Fibroblast of gingiva (primary cell): ENCODE measurements at places on chromosomes 2 and 18.

DNA sequence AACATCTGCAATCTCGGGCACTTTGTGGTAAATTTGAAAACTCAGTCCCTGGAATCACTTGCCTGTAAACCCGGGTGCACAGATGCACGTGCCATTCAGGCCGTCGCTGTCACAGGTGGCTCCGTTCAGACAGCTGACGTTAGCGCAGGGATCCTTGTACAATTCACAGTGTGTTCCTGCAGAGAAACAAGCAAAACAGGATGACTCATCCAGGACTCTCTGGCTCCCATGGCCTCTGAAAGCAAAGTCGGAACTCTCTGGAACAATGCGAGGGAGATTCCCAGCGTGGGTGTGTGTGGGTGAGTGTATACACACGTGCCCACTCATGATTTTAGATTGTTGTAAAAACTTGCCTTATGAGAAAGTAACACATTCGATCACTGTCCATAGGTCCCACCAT is 136.1 kb upstream of the PID1 start:
- DNase-seq: peak; percentile 85

GRCh38 chr2:129929321-129930290 is 49.9 kb upstream of the RAB6C start:
- DNase-seq: peak; percentile 77

DNA sequence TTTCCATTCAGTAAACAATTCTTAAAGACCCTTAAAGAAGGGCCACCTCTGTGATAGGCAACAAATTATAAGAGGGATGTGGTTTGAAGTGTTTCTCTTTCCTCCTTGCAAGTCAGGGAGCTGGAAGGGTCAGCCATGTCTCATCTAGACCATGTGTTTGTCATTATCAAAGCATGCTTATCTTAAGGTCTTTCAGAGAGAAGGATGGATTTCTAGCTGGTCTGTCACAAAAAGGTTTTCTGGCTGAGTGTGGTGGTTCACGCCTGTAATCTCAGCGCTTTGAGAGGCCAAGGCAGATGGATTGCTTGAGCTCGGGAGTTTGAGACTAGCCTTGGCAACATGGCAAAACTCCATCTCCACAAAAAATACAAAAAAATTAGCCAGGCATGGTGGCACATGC is 59.2 kb upstream of the PEX13 start:
- peak; percentile 14 for DNase-seq

DNA sequence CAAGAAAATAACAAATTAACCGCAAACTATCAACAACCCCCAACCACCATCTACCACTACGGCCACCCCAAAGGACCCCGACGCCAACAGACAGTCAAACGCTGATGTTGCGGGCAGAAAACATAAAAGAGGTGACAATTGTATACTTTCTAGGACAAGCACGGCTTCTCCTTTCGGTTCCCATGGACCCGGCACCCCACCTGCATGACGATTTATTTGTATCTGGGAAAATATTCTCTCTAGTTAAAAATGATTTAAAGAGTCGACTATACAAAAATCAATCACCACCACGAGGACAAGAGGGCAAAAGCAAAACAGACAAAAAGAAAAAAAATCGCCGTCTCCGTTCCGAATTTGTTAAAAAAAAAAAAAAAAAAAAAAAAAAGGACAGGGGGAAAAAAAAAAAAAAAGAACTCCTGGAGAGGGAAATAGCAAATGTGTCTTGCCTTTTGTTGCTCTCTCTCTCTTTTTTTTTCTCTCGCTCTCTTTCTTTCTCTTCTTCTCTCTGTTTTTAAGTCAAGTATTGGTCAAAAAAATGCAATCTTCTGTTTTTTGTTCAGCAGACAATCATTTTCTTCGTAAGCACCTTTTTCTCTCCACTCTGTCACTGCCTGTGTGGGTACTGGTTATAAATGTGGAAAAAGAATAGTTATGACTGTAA is 3.6 kb downstream of the SIX3 start:
- no peak for DNase-seq

DNA sequence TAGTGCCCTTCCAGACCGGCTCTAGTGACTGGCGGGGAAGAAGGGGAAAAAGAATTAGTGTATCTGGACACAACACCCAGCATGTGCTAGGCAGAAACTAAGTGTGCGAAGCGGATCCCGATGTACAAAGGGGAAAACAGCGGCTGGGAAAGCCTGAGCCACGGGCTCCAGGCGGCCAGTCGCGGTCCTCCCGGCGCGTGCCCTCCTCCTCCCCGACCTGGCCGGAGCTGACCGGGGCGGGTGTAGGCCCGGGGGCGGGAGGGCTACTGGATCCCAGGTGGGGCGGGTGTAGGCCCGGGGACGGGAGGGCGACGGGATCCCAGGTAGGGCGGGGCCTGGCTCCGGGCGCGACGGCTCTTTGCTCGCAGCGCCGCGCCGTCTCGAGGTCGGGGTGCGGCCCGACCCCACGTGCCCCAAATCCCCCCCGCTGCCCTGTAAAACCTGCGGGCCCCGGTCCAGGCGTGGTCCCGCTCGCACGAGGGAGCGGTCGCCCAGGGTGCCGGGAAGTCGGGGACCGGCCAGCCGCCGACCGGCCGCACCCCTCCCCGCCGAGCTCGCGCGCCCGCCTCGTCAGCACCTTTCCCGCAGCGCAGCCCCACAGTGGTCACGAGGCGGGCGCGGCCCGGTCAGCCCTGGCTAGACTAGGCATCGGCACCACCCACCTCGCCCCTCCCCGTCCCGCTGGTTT is 48.8 kb downstream of the C2orf42 start:
- no peak for DNase-seq

DNA sequence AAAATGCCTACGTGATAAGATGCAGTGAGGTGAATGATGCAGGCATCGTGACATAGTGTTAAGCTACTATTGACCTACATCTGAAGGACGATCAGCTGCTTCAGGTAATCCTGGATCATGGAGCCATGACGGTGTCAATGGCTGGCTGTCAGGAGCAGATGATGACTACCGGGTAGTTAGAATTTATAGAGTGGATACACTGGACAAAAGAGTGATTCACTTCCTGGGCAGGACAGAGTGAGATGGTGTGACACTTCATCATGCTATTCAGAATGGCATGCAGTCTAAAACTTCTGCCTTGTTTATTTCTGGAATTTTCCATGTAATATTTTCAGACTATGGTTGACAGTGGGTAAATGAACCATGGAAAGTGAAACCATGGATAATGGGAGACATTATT is 29.5 kb downstream of the METTL8 start:
- peak; percentile 46 for DNase-seq

GRCh38 chr2:216664593-216665034 is 30.7 kb downstream of the IGFBP5 start:
- no peak for DNase-seq

DNA sequence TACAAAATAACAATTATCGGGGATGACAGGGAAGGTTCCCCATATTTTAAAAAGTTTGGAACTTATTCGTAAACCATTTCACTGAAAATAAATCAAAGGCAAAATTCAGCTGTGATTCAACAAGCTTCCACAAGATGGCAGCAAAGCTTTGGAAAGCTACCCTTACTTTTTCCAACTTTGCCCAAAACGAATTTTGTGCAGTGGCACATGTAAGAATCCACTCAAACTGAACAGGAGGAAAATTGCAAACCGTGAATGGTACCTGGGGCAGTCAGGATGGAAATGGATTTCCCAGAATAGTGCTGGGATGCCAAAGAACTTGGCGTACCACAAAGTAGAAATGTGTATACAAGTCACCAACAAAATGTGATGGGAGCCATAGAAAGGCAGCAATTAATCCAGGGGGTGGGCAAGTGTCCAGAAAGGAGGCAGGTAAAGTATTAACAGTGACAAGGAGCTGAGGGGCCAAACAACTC is 10.7 kb downstream of the RPL31 start:
- DNase-seq: peak; percentile 39

DNA sequence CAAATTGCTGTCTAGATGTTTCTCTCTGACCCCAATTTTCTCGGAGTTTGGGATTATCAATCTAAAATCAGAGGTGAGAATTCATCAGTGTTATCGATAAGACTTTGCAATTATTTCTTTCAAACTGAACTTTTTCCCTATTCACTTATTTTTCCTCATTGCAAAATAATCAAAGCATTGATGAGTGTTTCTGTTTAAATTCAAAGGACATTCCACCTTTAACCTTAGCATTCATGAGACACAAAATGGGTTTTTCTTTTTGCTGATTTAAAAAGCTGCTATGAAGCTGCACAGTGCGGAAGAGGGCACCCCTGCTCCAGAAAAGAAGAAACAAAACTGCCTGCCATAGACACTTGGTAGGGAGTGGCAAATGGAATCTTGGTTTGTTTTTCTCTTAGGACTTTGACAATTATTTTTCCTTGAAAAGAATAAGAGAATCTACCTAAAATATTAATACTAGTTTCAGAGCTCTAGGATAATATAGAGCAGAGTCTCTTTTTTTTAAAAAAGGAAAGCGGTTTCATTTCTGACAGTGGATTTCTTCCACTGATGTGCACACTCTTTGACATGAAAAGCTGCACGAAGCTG is 203.4 kb downstream of the TGIF1 start:
- DNase-seq: no peak

DNA sequence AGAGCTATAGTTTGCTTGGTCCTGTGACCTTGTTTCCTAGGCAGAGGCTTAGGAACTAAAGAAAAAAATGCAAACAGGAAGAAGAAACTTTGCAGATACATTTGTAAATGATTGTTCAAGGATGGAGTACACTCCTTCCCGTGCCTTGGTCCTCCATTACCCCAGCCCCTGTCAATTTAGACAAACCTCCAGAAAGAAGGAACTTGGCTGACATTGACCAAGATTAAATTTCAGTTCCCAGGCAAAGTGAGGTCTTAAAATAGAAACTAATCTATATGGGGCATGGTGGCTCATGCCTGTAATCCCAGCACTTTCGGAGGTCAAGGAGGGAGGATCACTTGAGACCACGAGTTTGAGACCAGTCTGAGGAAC is 179.9 kb upstream of the FN1 start:
- DNase-seq: no peak

DNA sequence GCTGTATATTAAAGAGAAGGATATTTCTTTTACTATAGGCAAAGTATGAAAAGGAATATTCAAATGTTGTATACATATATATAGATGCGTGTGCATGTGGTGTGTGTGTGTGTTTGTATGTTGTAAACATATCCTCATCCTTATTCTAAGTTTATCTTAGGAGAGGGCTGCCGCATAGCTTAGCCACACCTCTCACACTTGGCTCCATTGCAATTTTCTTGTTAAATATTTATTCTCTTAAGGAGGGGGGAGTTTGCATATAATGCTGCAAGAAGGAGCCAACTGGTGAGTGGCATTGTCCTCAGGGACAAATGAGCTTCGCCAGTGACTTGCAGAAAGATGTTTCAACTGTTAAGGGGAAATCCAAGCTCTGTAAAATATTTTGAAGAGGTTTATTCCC is 360.1 kb upstream of the RND3 start:
- DNase-seq: no peak

GRCh38 chr2:47658646-47659320 is 124.2 kb upstream of the MSH6 start:
- DNase-seq: no peak

GRCh38 chr2:170598067-170598395 is 117.1 kb upstream of the SP5 start:
- peak; percentile 54 for DNase-seq

GRCh38 chr2:68330691-68331090 is 10.9 kb upstream of the CNRIP1 start:
- peak; percentile 10 for DNase-seq

DNA sequence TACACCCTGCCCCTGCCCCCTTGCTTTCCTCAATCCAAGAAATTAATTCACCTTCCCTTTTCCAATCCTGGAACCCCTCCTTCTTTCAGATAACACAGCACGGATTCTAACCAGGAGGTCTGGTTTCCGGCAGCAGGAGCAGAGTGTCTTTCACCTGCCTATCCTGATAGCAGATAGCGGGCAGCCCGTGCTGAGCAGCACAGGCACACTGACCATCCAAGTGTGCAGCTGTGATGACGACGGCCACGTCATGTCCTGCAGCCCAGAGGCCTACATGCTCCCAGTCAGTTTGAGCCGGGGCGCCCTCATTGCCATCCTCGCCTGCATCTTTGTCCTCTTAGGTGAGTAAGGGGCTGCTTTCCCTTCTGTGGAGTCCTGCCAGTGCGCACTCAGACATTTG is 216.7 kb downstream of the CDH20 start:
- DNase-seq: no peak

- DNase-seq: no peak
Measured at GRCh38 chr2:28594000-28594331, 98.1 kb downstream of the PLB1 start.

- DNase-seq: no peak
Measured at GRCh38 chr2:180966378-180966777, 14.0 kb upstream of the UBE2E3 start.

- peak; percentile 93 for DNase-seq
Measured at GRCh38 chr2:202109737-202110184, 36.7 kb downstream of the KIAA2012 start.

DNA sequence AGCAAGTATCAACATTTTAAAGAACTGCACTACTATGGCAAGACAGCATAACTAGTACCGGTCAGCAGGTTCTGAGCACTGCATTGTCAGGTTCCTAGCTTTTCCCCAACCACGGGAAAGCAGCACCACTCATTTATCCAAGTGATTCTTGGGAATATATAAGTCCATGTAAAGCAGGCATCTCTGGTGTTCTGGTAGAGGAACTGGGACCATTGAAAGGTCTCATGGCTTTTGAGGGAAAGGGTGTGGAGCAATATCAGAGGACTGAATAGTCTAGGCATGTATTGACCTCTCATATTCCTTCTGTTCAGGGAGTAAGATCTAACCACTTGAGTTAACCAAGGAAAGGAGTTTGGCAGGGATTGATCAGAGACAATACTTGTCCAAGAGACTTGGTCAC is 6.1 kb upstream of the ICA1L start:
- DNase-seq: no peak

DNA sequence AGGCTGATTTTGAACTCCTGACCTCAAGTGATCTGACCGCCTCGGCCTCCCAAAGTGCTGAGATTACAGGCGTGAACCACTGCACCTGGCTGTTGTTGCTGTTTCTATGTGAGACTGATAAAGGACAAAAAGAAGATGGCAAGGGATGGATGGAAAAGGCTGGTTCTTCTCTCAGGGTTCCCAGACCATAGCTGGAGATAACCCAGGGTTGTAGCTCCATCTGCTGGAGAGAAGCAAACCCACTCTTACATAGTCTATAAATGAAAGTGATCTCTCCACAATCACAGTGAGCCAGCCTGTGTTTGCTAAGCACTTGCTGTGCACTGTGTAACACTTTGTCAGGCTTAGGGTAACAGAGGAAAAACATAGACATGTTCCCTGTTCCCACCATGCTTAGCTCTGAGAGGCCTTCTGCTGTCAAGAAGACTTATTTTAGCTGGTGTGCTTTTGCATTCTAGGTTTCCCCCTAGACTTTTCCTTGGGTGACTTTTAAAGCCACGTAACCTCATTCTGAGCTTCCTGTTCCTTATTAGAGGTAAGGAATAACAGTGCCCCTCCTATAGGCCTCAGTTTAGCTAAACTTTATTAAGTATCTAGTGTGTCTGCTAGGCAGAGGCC is 49.7 kb downstream of the LIMS1 start:
- DNase-seq: peak; percentile 74

- DNase-seq: no peak
Measured at GRCh38 chr2:145741636-145742035, 1221.7 kb upstream of the ZEB2 start.
